ENCODE measurements at places on chromosomes 12 and 14.

GRCh38 chr12:107145397-107145796, 52.0 kb upstream of the CRY1 start:
- DNase-seq, result no peak

- no peak for DNase-seq
Measured at GRCh38 chr12:19895246-19896020, 456.1 kb downstream of the AEBP2 start.

DNA sequence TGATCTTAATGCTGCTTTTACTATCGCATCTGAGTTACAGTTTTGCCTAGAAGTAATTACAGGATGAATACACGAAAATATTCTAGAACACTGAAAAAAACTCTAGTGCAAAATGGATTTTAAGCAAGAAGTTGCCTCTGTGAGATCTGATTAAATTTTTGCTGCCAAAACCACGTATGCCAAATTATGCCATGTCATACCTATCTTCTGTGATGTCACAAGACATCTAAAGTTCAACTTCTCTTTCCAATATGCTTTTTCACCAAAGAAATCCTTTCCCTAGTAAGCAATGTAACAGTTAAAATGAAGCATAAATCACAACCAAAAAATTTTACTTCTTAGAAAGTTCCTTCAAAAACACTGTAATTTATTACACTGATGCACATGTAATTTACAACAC, 39.6 kb downstream of the HECTD4 start:
- no peak for DNase-seq

- DNase-seq, result no peak
Measured at GRCh38 chr12:56769868-56770267, 6.7 kb downstream of the HSD17B6 start.

GRCh38 chr14:39005044-39005880, 97.8 kb downstream of the SEC23A start:
- no peak for DNase-seq

- DNase-seq, result no peak
Measured at GRCh38 chr12:103745962-103746361, 95.1 kb downstream of the NT5DC3 start.

- DNase-seq, result no peak
Measured at GRCh38 chr12:95815632-95816212, 25.2 kb upstream of the NTN4 start.

DNA sequence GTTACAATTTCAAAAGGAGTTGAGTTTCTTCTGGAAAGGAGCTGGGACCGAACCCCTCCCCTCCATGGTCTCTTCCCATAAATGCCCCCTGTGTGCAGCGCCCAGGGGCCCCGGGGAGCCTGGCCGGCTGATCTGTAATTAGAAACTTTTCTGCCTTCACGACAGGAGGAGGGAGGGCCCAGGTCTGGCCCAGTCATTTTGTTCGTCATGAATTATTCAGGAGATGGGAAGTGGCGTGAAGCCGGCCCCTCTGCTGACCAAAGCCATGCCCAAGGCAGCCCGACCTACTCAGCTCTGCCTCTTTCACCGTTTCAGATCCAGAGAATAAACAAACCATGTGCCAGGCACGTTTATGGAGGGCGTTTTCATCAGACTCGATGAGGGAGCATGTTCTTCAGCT, 33.3 kb upstream of the MSI1 start:
- DNase-seq, result no peak

DNA sequence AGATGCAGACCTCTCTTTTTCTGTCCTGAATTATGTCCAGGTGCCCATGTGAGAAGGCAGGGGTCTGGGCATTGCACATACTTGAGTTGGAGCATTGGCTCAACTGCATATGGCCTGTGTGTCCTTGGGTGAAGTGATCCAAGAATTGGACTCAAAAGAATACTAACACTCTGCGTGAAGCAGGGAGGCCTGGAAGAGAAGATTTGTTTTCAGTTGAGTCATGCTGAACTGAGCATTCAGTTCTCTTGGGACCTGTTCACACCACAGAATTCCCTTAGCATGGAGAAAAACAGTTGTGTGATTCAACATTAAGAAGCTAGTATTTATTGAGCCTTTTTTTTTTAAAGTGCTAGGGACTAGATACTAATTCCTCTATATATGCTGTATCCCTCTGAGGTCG, 164.7 kb upstream of the TBX3 start:
- DNase-seq, result no peak

DNA sequence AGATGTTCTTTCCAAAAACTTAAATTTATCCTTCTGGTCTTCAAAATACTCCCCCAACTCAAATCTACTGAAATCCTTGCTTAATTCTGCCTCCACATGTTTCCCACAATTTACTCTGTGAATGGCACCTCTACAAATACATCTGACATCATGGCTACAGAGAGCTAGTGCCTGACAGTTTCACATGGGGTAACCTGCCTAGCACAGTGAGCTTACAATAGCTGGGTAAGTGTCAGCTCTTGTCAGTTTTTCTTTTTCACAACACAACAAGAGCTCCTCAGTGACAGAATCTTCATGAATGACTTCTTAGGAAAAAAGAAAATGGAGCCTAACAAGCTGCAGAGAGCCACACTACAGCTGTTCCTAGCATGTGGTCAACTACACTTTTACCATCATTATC, 54.4 kb downstream of the NIN start:
- DNase-seq, result no peak

GRCh38 chr12:69345742-69346141, 2.4 kb upstream of the LYZ start:
- no peak for DNase-seq

DNA sequence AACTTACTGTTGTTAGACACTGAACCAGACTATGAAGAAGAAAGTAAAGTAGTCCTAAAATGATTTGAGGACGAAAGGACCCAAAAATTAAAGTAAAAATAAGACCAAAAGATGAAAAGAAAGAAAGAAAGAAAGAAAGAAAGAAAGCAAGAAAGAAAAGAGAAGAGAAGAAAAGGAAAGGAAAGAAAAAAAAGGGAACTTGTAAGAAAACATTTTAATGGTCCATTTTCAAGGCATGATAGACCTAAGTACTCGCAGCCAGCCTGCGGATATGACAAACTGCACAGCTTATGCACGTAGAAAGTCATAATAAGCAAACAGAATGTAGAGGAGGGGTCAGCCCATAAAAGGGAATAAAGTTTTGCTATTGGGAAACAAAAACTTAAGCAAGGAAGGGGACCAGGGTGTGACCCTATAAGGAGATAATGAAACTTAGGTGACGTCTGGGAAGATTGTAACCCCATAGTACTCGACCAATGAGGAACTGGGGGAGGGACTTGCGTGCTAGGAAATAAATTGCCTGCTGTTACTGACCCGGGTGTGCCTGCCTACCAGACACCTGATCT, 59.7 kb downstream of the APOBEC1 start:
- no peak for DNase-seq

- DNase-seq, result no peak
Measured at GRCh38 chr12:76449583-76449982, 101.4 kb upstream of the BBS10 start.

DNA sequence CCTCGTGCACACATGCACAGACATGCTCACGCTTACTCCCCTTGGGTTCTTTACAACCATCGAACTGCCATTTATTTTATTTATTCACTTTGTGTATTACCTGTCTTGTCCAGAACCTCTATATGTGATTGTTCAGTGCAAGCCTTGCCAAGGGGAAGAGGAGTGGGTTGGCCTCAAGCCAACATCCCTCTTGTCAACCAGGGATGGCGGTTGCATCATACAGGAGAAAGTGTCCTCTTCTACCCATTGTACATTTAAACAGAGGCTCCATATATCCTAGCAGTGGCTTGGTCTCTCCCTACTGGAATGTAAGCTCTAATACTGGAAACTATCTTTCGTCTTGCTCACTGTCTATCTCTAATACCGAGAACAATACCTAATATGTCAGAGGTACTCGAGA, 108.4 kb downstream of the C12orf42 start:
- no peak for DNase-seq

GRCh38 chr12:7108003-7108795, 815 bp downstream of the C1RL start:
- DNase-seq, result peak; percentile 48

GRCh38 chr12:40644708-40645107, 47.5 kb upstream of the CNTN1 start:
- no peak for DNase-seq

DNA sequence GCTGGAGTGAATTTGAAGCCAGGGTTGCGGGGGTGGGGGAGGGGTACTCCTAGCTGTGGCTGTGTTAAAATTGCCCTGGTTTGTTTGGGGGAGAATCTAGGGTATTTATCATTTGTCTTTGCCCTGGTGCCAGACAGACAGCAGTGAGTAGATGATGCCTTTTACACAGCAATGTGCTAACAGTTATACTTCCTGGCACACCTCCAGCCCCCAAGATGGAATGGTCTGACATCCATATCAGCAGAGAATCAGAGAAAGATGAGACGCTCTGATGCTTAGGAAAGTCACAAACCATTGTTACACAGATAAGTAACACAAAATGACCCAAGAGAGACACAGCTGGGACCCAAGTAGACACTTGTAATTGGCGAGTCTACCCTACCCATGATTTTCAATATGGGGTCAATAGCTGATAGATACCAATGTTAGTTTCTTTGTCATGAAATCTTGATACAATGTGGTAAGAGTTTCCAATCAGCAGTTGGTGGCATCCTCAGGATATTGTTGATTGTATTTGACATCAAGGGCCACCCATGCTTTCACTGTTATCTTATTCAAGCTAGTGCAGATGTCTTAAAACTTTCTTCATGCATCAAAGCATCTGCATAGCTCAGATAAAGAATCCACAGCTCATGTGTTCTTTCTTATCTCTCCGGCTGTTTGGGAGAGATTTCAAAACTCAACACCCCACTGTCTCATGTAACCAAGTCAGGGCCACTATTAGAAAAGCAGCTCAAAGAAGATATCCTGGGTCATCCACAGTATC, 2.6 kb upstream of the PRKAB1 start:
- DNase-seq, result no peak

GRCh38 chr14:75084513-75084912, 15.1 kb downstream of the ZC2HC1C start:
- no peak for DNase-seq

- DNase-seq, result peak; percentile 39
Measured at GRCh38 chr12:108884116-108885012, 4.5 kb downstream of the DAO start.

- no peak for DNase-seq
Measured at GRCh38 chr12:121181181-121181580, 28.7 kb upstream of the P2RX4 start.

GRCh38 chr14:78767436-78767835, 597.3 kb downstream of the NRXN3 start:
- DNase-seq, result no peak

- DNase-seq, result no peak
Measured at GRCh38 chr14:36048667-36049066, 127.9 kb downstream of the PTCSC3 start.

DNA sequence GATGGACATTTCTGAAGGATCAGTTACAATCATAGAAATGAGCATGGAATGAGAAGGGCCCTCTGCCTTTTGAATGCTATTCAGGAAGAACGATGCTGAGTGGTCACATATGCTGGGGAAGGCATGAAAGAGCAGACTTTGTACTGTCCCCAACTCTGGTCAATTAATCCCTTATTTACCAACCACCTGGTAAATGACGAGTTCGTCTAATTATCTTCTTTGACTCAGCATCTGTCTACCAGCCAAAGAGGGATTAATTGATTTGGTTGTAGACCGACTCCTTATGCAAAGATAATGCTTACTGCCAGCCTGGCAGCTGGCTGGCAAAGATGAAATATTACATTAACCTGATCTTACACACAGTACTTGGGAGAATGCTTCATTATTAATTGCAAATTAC, 152.2 kb downstream of the CHST11 start:
- DNase-seq, result no peak

- DNase-seq, result no peak
Measured at GRCh38 chr14:33370426-33370825, 431.7 kb downstream of the NPAS3 start.

GRCh38 chr14:72644038-72644437, 249.9 kb downstream of the DPF3 start:
- no peak for DNase-seq

DNA sequence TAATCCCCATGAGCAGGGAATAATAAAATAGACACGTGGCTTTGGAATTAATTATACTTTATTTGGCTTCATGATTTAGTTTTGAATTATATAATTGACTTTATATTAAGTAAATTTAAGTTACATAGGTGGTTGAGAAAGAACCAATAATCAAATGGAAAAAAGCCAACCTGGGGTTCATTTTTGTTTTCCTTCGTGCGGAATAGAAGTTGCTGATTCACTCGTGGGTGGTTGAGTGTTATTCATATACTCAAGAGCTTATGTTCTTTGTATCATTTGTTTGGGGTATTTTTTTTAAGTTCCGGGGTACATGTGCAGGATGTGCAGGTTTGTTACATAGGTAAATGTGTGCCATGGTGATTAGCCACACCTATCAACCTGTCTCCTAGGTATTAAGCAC, 58.0 kb downstream of the ZNF664 start:
- DNase-seq, result no peak

DNA sequence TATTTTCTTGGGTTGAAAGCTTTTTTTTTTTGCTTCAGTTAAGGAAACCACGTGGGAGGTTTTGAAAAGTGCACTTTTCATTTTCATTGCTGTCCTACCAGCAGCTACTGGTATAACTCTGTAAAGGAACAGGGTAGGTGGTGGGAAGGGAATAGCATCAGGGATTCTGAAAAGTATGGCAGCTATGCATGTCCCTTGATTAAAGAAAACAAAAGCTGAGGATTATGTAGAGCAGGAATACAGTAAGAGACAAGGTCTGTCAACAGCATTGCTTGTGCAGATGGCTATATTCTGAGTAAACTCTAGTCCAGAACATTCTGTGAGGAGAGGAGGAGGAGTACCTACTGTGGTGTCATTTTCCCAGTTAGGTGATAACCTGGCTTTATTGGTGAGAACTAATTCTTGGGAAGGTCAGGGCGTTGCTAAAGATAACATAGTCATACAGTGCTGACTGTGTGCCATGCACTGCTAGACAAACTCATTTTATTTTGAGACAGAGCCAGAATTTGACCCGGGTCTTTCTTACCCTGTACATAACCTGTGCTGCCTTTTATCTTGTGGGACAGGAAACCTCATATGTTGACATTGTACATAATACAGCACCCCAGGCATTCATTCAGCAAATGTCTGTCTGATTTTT, 80.3 kb upstream of the TRAF3 start:
- no peak for DNase-seq

- DNase-seq, result no peak
Measured at GRCh38 chr12:126685636-126686035, 1581.3 kb upstream of the TMEM132C start.

GRCh38 chr12:132558861-132559623, 51.3 kb downstream of the LRCOL1 start:
- DNase-seq, result no peak

- no peak for DNase-seq
Measured at GRCh38 chr12:52216807-52217206, 16.2 kb upstream of the KRT7 start.

- no peak for DNase-seq
Measured at GRCh38 chr14:23028799-23029198, 5.9 kb downstream of the PSMB5 start.
